ENCODE measurements at places on chromosomes 5 and 9.

- DNase-seq = no peak
These were observed 41.3 kb downstream of the TBCA start for GRCh38 chr5:77734885-77735284.

- DNase-seq = no peak
These were observed 1.1 kb upstream of the FGF10 start for GRCh38 chr5:44390351-44390750.

- peak; percentile 72 for DNase-seq
These were observed 385.9 kb upstream of the TLE4 start for GRCh38 chr9:79185866-79186265.

DNA sequence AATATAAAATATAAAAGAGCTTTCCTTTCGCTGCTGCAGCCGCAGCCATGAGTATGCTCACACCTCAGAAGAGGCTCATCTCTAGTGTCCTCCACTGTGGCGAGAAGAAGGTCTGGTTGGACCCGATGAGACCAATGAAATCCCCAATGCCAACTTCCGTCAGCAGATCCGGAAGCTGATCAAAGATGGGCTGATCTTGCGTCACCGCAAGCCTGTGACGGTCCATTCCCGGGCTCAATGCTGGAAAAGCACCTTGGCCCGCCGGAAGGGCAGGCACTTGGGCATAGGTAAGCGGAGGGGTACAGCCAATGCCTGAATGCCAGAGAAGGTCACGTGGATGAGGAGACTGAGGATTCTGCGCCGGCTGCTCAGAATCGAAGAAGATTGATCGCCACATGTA lies 12.6 kb upstream of the PRDM12 start:
- DNase-seq = no peak

GRCh38 chr5:143361438-143361837 lies 42.0 kb downstream of the NR3C1 start:
- DNase-seq = no peak

GRCh38 chr5:141351591-141351990 lies 1.7 kb downstream of the PCDHGB1 start:
- no peak for DNase-seq

GRCh38 chr5:35149041-35149440 lies 81.2 kb downstream of the PRLR start:
- peak; percentile 13 for DNase-seq

DNA sequence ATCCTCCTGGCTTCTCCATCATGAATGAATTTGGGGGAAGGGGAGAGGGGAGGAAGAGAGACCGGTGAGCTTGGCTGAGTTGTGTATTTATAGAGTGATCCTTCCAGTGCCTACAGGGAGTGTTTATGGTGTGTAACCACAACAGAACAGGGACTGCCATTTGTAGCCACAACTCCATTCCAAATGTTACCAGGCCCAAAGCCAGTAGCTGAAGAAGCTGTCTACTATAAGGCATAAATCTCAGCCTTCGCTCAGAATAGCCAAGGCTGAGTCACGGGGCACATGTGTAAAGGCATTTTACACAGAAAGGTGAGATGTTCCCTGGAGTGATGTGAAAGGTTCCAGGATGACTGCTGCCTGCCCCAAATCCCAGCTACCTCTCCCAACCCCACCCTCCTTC lies 2.5 kb downstream of the TMEM252 start:
- DNase-seq = no peak

GRCh38 chr9:37127018-37127417 lies 6.6 kb downstream of the ZCCHC7 start:
- DNase-seq = no peak

DNA sequence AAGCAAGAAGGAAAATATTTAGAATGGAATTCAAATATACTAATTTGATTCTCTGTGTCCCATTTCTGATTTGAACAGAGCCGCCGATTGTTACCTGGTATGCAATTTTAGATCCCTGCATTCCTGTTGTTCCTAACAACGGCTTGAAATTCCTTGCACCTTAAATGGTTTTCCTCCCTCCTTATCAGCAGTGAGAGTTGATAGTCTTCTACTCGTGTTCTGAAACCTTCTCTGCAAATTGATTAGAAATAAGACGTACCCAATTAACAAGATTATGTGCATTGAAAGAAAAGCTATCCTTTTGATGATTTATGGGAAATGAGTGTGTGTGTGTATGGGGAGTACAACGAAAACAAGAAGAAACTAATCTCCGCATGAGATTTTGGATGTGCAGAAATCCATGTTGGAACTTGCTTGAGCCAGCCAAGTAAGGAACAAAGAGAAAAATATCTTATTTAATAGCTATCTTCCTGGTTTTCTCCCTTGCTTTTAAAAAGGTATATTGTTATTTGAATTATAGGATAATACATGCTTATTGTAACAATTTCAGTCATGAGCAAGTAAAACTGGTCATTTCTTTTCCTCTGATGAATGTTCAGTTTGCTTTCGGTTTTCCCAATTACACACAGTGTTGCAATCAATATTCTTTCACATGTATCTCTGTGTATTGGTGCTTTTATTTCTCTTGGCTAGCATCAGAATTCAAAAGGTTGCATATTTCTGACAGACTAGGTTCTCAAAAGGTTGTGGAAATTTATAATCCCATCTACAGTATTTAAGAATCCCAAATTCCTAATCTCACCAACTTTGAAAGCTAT lies 211.1 kb upstream of the ACTBL2 start:
- no peak for DNase-seq

DNA sequence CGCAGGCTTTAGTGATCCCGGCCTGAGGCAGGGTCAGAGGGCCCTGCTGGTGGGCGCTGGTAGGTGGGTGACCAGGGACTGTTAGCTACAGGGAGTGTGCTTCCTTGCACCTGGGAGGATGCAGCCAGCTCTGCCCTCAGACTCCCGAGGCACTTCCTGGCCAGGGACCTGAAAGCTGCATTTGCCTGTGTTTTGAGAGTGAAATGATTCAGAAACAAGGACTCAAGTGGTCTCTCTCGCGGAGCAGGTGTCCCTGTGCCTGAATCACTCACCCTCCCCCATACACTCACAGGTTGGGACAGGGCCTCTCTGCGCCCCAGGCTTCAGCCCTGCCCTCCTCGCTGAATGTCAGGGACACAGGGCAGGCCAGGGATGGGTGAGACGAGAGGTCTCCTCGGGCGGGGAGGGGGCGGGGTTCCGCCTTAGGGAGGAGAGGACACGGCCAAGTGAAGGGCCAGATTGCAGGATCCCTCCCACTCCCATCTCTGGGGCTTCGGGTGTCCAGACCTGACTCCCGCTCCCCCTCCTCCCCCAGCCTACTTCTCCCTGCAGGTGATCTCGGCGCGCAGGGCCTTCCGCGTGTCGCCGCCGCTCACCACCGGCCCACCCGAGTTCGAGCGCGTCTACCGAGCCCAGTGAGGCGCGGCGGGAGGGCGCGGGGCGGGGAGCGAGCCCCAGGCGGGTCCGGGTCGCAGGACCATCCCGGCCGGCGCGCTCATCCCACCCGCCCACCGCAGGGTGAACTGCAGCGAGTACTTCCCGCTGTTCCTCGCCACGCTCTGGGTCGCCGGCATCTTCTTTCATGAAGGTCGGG lies 1.5 kb downstream of the LTC4S start:
- no peak for DNase-seq

DNA sequence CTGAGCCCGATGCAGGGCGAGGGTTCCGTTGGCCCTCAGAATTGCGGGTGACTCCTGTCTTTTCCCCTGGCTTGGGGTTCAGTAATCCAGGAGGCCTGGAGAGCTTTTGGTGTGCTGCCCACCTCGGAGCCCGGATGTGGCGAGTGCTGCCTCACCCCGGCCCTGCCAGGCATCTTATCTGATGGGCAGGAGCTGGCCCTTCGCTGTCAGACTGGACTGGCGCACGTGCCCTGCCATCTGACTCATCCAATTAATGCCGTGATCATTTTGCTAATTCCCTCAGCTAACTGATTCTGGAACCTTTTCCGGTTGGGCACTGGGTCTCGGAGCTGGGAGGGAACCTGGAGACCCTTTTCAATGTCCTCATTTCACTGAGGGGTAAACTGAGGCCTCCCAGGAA lies 34.6 kb downstream of the RXRA start:
- DNase-seq = peak; percentile 57

DNA sequence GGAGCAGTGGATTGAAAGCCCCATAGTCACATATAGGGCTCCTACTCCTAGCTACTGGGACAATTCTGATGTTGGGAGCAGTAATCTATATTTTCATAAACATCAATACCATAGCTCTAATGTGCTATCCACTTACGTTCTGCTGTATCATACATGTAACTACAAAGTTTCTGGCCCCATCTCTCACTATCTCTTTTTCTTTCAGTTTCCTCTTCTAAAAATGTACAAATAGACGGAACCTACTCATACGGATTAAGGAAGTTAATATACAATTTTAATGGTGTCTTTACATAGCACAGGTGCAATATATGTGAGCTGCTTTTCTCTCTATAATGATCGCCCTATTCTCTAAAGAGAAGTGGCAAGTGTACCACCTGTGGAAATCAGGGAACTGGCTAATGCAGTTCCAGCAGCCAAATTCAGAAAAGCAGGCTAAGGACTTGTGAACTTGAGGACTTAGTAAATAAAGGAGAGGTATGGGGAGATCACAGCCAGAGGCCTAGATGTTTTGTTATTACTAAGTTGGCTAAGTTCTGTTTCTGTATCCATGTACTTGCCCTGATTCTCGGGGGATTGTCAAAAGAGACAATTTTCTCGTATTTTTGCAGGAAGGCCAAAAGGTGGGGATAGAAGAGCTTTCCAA lies 1021.9 kb downstream of the CDH12 start:
- no peak for DNase-seq

DNA sequence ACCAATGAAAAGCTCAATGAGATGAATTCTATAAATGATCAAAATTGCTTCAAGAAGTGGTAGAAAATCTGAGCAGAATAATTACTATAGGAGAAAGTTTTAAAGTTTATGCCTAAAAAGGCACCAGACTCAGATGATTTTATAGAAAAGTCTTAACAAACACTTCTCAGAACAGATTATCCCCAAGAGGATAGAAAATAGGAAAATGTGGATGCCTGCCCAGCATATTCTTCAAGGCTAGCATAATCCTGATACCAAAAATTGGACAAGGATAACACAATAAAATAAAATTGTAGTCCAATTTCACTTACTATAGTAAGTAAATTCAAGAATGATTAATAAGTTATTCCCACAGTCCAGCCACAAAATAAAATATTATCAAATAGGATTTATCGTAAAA lies 397.0 kb downstream of the NR2F1-AS1 start:
- no peak for DNase-seq

DNA sequence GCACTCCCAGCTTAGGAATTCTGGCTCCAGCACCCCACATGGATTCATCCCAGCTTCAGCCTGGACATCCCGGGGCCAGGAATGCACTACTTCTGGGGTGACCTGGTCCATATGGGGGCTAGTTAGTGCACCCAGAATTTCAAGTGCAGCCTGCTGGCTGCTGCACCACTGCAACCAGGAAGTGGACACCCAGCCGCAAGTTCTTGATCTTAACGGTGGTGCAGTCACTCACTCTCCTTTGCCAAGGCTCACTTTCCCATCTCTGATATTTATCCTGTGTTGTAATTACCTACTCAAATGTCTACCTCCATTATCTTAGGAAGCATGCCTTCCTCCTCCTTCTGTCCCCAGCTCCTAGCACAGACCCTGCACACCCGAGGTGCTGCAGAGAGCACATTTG lies 26.2 kb upstream of the RAB14 start:
- no peak for DNase-seq

DNA sequence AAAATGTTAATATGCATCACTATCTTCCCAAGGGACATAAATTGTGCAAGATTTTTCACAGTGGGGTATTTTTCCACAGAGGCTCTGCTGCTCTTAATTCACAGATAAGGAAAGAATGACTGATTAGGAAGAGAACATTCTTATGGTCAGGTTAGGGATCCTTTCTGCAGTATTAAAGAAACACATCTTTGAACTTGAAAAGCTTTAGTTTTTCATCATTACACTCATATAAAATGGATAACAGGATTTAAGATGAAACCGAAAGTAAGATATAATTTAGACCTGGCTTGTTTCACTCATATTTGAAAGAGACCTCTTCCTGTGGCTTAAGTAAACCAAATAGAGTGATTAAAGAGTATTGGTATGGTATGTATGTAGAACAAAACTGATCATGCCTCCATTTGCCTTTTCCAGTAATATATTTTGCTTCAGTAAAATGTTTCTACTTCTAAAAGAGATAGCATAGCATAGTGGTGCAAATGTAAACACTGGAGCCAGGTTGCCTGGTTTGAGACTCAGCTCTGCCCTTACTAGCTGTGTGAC lies 160.0 kb downstream of the PRR16 start:
- DNase-seq = peak; percentile 65

DNA sequence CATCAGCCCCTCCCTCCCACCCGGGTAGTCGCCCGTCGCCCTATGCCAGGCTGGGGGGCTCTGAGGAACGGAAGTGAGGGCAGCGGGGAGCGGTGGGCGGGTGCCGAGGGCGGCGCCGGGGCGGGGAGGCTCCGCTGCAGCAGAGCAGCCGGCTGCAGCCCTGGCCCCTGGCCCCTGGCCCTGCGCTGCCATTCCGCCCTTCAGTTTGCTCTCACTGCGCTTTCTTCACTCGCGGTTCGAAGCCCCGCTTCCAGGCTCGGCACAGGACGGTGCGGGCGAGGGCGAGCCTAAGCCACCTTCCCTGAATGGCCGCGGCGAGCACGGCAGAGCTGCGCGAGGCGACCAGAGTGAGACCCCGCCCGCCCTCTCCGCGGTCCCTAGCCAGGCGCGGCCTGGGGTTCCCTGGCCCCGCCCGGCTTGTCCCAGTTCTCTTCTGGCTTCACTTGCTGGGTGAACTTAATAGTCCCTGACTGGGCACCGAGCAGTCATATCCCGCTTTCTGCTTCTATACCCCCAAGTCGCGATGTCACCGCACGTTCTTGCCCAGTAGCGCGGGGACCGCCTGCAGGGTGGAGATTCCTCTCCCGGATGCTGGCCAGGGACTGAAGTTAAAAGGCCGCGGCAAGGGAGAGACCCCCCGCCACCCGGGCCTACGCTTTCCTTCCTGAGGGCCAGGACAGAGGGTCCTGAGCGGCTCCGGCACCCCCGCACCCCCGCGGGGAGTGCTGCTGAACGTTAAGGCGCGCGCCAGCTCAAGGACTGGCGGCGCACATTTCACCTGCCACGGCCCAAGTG lies 623 bp upstream of the TRIM36 start:
- no peak for DNase-seq

- DNase-seq = no peak
These were observed 12.8 kb downstream of the IQGAP2 start for GRCh38 chr5:76415855-76416254.

DNA sequence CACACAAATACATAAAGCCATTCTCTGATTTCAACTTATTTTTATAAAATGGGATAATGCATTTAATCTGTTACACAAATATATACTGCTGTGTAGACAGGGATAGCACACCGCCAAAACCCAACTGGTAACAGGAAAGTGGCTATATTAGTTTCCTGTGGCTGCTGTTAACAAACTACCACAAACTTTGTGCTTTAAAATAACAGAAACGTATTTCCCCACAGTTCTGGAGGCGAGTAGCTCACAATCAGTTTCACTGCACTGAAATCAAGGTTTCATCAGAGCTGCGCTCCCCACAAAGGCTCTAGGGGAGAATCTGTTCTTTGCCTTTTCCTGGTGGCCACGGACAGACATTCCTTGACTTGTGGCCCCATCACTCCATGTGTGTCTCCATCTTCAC lies 94.0 kb downstream of the MLLT3 start:
- DNase-seq = no peak
